SK-N-SH treated with all-trans-retinoic acid at 6 μM for 48 hours (cell line): ENCODE measurements at places on chromosomes 7 and 10.

GRCh38 chr7:5594616-5595544 is 171.2 kb upstream of the TNRC18 start:
- no peak for ATAC-seq

DNA sequence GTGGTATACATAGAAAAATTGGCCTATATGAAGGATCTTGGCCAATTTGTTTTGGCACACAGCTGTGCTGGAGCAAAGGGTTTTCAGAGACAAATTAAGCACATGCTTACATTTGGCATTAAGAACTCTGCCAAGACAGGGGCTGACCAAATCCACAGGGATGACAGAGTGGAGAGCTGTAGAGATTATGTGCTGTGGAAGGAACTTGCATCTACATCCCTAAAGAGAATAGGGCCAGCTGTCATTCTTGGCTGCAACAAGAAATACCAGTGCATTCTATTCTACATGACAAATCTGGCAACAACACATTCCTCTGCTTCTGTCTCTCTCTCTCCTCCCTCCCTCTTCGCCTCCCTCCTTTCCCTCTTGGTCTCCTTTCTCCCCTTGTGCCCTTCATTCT is 75.6 kb downstream of the POM121L12 start:
- no peak for ATAC-seq

DNA sequence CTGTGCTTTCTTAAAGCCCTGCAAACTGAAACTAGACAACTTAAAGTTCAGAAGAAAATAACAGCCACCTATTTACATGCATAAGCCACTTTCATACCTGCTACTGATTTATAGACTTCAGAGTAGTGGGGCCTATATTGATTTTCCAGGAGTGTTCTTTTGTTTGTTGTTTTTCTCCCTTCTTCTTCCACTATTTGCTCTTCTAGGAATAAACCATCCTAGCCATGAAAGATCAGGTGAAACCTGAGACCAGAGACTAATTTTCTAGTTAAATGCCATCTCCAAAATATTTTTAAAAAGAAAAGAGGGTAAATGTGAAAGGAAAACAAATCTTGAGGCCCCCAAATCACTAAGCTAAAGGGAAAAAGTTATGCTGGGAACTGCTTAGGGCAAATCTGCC is 72.4 kb upstream of the C1GALT1 start:
- ATAC-seq: no peak

DNA sequence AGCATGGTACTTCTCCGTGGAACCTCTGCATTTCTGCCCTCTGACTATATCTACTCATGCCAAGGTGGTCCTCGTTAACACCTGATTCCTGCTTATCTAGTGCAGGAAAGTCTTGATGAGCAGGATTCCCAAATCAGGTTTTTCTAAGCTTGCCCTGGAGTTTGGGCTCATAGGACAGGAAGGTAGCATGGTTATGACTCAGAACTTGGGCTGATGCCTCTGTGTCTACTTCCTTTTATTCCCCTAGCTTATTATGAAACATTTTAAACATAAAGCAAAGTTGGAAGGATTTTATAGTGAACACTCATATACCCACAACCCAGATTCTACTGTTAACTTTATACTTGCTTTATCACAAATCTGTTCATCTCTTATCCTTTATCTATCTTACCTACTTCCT is 5.6 kb downstream of the SUFU start:
- ATAC-seq: no peak

DNA sequence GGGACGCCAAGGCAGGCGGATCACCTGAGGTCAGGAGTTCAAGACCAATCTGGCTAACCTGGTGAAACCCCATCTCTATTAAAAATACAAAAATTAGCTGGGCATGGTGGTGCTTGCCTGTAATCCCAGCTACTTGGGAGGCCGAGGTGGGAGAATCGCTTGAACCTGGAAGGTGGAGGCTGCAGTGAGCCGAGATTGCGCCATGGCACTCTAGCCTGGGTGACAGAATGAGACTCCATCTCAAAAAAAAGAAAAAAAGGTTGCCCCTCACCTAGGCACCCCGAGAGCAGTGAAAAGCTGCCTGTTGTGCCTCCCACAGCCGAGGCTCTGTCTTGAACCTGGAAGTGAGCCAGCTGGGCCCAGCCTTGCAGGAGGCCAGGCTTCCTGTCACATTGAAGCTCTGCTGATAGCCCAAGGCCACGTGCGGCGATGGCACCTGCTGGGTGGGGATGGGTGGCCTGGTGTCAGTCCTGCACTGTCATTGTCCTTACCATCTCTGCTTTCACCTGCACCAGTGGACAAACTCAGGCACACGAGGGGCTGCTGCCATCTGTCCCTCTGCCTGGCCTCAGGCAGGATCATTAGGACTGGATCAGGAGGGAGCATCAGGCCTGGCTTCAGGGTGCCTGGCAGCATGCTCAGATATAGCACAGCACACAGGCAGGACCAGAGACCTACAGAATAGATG is 37.8 kb downstream of the DNAJB12 start:
- ATAC-seq: no peak

DNA sequence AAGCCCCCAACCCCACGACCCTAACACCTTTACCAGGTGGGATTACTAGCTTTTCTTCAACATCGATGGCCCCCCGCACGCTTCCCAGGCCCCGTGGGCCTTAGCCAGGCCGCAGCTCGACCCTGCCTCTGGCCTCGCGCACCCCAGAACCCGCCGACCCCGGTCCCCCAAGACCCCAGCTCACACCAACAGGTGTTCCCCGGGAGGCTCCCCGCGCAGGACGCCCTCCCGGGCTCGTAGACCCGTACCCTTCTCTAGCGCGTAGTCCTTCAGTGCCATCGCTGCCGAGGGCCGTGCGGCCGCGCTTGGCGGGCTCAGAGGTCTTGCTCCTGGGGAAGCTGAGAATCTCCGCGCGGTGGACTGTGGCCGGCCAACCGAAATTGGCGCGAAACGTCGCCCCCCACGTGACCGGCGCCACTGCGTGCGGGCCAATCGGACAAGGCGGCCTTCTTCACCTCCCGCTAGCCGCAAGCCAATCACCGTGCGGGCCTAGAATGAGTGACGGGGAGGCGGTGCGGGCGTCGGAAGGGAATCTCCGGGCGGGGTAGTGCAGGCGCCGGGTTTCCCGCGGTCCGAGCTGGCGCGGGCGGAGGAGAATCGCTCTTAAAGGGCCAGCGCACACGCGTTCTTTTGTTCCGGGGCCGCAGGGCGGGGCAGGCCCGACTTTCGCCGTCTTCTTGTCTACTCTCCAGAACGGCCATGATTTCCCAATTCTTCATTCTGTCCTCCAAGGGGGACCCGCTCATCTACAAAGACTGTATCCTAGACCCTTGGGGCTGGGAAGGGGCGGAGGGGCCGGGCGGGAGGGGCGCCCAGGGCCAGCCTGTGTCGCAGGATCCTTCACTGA is at the start of the genes AP4M1 and MCM7:
AP4M1 (plus strand) TSS at position 628 of the 847 bp plus-strand sequence; CDS start at position 700, 72 bp downstream.
MCM7 (minus strand) TSS at position 382 of the 847 bp plus-strand sequence; CDS start at position 279, 103 bp downstream.
- ATAC-seq: peak; percentile 87

DNA sequence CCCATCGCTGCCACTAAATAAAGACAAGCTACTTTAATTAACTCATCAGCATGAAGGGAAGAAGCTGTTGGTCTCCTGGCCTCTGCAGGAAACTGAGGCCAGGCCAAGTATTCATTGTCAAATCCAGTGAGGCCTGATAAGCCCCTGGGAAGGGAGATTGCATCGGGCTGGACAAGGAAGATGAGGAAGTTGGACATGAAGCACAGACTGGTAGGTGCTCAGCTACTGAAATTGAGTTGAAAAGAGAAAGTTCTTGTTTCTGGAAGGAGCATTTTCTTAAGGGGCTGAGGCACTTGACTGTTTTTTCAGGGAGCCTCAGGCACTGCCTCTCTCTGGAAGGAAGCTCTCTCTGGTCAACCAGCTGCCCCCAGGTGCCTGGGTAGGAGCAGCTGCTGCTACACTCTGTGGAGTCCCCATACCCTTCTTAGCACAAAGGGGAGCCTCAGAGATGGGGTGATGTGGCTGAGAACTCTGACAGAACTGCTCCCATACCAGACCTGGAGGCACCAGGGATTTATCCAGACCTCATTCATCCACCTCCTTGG is 90.3 kb upstream of the IKZF1 start:
- ATAC-seq: no peak

DNA sequence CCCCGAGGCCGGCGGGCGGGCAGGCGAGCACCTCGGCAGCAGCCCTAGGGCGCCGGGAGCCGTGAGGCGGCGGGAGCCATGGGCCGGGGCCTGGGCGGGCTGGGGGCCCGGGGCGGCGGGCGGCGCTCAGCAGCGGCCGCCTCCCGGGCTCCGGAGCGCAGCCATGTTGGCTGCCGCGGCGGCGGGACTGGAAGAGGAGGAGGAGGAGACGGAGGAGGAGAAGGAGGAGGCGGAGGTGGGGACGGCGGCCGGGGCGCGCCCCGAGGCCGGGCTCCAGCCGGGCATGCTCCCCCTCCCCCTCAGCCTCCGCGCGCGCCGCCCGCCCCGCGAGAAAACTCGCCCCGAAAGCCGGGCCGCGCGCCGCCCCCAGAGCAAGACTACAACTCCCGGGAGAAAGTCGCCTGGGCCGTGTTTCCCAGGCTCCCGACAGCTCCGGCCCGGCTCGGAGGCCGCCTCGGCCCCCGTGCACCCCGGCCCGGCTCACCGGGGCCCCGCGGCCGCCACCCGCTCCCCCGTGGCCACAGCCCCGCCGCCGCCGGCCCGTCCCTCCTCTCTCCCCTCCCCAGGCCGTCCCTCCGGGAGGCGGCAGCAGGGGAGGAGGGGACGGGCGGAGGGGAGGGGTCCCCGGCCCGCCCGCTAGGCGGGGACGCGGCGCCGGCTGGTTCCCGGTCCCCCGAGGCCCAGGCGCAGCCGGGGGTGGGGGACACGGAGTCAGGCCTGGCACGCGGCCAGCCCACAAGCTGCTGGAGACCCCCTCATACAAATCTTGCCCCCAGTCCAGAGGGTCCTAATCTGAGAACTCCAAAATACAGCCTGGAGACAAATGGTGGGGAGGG is at the start of gene DLG5:
DLG5 (minus strand) TSS at position 190 of the 836 bp plus-strand sequence. CDS start 235 bp downstream, outside the sequence.
- ATAC-seq: peak; percentile 71

DNA sequence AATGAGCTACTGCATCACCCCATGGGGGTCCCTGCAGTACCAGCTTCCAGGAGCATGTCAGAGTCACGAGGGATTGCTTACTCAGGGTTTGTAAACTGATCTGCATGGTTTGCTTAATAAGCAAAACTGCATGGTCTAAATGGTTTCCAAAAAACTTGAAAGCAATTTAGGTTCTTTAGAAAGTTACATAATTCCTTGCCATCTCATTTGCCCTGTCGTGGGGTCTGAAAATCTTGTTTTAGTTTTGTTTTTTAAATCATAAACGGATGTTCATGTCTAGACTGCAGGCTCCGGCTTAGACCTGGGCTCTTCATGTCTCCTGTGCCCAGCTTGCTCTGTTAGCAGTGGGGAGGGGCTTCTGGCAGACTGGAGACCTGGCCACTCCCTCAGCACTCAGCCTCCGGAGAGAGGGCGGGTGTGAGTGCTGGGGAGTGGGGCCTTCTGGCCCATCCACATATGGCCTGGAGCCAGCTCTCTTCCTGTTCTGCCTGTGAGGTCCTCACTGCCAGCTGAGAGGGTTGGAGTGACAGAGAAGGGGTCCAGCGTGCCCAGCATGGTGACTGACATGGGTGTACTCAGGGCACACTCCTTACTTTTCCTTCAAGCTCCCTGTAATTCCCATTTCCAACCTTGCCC is 17.5 kb downstream of the PRF1 start:
- peak; percentile 80 for ATAC-seq

DNA sequence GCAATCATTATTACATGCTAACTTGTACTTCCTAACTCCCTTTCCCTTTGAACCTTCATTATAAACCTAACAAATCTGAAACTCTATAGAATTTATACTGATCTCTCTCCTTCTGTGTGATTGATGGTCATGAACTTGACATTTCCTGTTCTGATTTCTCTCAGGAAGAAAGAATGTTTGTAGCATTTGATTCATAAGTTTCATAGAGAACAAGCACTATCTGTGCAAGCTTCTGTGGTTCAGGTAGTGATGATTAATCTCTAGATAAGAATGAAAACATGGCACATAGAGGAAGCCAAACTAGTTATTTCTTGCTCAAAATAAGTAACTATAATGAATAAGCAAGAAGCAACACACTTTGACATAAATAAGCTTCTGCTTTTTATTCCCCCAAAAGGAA is 34.2 kb downstream of the TFPI2 start:
- peak; percentile 25; the same call in 1 of the 3 replicates for ATAC-seq

- ATAC-seq: peak; percentile 61; the same call in 2 of the 3 replicates
Measured at GRCh38 chr10:59346321-59346720, 16.0 kb downstream of the FAM13C start.

DNA sequence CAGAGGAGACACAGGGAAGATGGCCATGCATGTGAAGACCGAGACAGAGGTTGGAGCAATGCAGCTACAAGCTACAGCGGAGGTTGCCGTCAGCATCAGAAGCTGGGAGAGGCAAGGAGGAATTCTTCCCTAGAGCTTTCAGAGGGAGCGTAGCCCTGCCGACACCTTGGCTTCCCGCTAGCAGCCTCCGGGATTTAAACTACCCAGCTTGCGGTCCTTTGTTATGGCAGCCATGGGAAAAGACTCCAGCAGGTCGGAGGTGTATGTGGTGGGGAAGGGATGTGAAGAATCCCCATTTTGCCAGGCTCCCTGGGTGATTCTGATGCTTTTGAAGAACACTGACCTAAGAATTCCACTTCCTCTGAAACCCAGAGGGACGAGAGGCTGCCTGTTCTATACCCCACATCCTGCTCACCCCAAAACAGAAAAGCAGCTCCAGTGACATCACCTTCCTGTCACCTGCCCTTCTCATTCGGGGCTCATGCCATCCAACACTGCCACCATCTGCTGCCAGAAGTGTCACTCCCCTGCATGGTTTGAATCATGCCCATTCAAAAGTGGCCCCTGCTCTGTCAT is 3.3 kb upstream of the SEPHS1 start:
- ATAC-seq: no peak

DNA sequence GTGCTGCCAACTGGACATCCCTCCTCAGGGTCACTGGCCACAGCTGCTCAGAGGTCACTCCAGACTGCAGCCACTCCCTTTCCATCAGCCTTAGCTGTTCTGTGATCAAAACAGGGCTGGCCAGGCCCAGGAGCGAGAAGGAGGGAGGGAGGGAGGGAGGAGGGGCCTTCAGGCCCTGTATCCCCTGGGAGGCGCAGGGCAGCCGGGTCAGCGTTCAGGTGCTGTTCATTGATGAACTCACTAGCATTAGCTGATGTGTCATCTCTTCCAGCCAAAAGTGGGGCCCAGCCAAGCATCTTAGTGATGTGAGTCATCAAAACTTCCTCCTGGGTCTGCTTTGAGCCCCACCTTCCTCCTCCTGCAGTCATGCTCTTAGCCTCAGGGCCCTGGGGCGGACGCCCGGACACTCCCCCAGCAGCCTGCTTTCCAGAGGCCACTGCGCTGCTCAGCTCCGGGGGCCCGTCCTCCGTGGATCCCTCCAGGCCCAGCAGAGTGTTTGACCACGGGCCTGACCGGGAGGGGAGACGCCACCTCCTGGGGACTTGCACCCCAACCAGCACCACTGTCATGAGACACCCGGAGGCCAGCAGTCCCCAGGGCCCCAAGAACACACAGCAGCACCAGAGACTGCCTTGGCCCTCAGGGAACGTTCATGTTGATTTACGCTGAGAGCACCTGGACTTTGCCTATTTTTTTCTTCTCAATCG is 149.2 kb downstream of the PRKAG2 start:
- peak; percentile 96 for ATAC-seq
